ENCODE measurements at places on chromosomes 1 and 21. TPM values are rescaled to one million over a fixed set of nuclear protein-coding genes. Genes with fewer than 3 reads are reported as not detected.

- DNase-seq, result no peak
These were observed 59.1 kb downstream of the EIF4G3 start for GRCh38 chr1:21117597-21118001.

GRCh38 chr1:94324178-94324544, 86.8 kb upstream of the ARHGAP29 start:
- peak; percentile 30 for DNase-seq

DNA sequence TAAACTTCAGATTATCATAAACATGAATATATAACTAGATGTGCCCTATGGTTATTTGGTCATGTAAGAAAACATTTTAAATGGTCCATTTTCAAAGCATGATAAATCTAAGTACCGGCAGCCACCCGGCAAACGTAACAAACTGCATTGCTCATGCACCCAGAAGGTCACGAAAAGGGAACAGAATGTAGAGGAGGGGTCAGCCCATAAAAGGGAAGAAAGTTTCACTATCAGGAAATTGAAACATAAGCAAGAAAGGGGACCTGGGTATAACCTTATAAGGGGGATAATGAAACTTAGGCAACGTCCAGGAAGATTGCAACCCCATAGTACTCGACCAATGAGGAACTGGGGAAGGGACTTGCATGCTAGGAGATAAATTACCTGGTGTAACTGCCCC, 421.2 kb upstream of the ZRANB2 start:
- no peak for DNase-seq

DNA sequence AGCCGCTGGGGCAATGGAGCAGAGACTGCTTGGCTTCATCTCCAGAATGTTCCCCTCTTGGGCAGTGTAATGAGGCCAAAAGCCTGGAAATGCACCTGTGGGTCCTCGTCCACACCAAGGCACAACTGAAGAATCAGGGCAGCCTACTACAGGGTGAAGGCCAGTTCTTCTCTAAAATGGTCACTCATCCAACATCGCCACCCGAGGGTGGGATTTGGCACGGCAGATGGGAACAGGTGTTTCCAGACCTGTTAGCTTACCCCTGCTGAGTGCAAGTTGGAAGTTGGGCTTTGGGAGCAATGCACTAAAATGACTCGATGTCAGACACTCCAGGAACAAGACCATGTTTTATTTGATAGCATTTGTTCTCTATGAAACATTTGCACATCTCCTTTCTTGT, 543.7 kb downstream of the NPHP4 start:
- no peak for DNase-seq

The SMIM1 gene
- 0.90 TPM for total RNA-seq

The DMRTA2 gene
- not detected for total RNA-seq

The RLF gene
- total RNA-seq, result 33.1 TPM

The NBPF19 gene
- 8.9 TPM for total RNA-seq

The CELA2B gene
- not detected for total RNA-seq

The CCDC24 gene
- total RNA-seq, result 1.4 TPM

The ARHGAP30 gene
- total RNA-seq, result not detected

The COL6A2 gene
- total RNA-seq, result 222 TPM

The LHX8 gene
- not detected for total RNA-seq
